DMS79 (cell line): ENCODE measurements at places on chromosomes 13 and 19.
A peak's percentile ranks its signal among the peaks of the same experiment; 100 is the strongest.

GRCh38 chr19:11176466-11177193, 20.7 kb downstream of the KANK2 start:
- no peak for DNase-seq

GRCh38 chr19:14906711-14907110, 20.8 kb upstream of the OR7A17 start:
- DNase-seq: no peak

GRCh38 chr13:113152984-113153809, 5.3 kb upstream of the PROZ start:
- no peak for DNase-seq

DNA sequence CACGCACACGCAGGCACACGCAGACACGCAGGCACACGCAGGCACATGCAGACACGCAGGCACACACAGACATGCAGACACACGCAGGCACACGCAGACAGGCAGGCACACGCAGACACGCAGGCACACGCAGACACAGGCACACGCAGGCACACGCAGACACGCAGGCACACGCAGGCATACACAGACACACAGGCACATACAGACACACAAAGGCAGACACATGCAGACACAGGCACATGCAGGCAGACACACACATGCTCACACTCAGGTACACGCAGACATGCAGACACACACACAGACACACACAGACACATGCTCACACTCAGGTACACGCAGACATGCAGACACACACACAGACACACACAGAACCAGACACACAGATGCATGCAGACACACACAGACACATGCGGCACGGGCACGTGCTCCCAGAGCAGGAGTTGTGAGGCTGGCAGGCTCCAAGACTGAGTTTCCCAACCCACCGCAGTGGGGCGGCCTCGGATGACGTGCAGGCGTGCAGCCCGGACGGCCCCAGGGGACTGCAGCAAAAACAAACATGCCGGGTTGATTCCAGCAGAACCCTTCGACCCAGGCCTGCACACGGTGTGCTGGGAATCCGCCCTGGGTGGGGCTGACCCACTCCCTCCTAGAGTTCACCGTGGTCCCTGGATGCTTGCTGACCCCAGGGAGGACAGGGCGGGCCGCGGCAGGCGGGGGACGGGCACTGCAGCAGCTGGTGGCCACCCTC, 100.0 kb downstream of the GADD45B start:
- DNase-seq: no peak

GRCh38 chr13:40786568-40786996, 2.8 kb upstream of the SLC25A15 start:
- DNase-seq: no peak

DNA sequence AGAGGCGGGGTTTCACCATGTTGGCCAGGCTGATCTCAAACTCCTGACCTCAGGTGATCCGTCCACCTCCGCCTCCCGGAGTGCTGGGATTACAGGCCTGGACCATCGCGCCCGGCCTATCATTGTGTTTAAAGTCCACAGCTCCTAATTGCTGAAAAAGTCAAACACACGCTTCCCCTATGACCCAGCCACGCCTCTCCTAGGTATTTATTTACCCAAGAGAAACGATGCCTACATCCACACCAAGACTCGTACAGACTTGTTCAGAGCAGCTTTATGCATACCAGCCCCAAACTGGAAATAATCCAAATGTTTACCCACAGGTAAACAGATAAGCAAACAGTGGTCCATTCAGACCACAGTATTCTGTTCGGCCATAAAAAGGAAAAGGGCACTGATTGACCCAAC, 15.1 kb downstream of the ZNRF4 start:
- DNase-seq: peak; percentile 15

DNA sequence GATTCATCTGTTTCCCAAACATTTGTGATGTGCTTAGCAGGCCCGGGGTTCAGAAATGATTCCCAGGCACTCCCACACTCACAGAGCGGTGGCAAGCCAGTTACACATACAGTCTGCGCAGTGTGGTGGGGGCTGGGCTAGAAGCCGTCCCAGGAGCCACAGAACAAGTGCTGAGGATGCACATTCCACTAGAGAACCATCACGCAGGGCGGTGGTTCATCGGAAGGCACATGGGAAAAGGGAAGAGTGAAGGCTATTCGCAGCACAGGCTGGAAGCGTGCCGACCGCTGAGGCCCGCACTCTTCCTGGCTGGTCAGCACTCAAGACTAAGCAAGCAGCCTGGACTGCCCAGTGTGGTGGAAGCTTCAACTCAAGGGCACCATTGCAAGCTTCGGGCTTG, 126.3 kb upstream of the SLC7A1 start:
- no peak for DNase-seq

DNA sequence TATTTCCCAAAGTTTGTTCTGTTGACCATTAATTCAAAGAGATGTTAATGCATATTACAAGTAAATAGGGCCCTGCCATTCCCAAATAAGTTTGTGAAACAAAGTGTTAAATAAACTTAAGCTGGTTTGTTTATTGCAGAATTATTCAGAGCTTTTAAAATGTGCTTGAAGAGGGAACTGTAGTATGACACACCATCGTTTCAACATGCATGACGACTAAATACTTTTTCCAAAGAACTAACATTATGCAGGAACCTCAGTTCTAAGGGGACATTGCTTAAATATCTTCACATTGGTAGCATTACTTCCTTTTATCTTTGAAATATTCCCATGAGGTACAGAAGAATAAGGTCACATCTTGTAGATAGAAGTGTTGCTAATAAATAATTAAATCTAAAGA, 14.6 kb downstream of the LHFPL6 start:
- no peak for DNase-seq

GRCh38 chr19:49874503-49875157, 2.5 kb downstream of the AKT1S1 start:
- no peak for DNase-seq

GRCh38 chr19:5261156-5261890, 79.3 kb downstream of the PTPRS start:
- DNase-seq: no peak

GRCh38 chr13:38687246-38688229, 661 bp downstream of the FREM2 start:
- no peak for DNase-seq

DNA sequence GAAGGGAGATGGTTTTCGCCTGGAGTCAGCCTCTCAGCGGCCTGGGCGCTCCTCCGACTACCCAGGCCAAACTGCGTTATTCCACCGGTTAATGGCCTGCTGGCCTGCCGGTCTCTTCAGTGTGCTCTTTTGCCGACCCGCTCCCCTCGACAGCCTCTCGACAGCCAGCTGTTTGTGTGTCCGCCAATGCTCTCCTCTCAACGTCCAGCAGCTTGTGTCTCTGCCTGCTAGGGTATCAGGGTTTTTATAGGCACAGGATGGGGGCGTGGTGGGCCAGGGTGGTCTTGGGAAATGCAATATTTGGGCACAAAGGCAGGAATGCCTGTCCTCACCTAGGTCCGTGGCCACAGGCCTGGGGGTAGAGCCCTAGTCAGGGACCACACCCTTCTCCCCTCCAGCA, 1.5 kb upstream of the ZNF235 start:
- DNase-seq: no peak

DNA sequence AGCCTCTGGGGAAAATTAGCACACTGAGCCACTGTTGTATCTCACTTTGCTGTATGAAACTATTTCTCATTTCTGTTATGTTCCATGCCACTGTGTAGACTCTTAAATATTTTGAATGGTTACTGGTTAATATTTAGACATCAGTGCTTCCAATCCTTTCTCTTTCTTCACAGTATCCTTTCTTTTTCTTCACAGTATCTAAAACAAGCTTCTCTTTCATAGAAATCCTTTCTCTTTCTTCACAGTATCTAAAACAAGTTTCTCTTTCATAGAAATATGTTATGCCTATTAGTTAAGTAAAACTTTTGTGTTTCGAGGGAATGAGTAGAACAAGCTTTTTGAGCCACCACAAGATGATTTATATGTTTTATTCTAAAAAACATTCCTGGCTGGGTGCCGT, 326.8 kb upstream of the KLF12 start:
- no peak for DNase-seq

GRCh38 chr13:94317063-94317491, 162.4 kb downstream of the DCT start:
- peak; percentile 83 for DNase-seq

DNA sequence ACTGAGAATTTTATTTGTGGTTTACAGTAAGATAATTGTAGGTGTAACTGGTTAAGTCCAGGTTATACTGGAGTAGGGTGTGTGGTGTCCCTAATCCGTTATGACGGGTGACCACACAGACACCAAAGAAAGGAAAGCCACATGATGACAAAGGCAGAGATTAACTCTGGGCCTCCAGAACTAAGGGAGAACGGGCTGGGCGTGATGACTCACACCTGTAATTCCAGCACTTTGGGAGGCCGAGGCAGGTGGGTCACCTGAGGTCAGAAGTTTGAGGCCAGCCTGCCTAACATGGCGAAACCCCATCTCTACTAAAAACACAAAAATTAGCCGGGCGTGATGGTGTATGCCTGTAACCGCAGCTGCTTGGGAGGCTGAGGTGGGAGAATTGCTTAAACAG, 10.2 kb upstream of the FUT2 start:
- no peak for DNase-seq

DNA sequence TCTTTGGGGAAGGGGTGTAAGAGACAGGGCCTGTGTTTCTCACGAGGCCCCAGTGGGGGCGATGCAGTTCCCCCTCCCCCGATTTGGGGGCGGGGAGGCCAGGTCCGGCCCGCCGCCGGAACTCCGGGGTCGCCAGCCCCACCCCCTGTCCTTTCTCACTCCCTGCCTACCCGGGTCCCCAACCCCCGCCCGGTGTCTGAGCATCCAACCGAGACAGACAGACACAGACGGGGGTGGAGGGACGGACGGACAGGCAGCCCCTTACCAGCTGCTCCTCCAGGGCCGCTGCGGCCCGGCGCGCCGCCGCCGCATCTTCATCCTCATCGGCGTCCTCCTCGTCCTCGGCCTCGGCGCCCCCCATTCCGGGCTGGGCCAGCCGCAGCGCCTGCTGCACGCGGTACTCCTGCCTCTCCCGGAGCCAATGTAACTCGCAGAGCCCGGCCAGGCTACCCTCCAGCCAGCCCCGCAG, 397 bp downstream of the DACT3 start:
- no peak for DNase-seq

- DNase-seq: no peak
These were observed 78.3 kb downstream of the TSC22D1 start for GRCh38 chr13:44497801-44498200.

GRCh38 chr19:50490991-50491472, 14.4 kb upstream of the GARIN5A start:
- DNase-seq: no peak

DNA sequence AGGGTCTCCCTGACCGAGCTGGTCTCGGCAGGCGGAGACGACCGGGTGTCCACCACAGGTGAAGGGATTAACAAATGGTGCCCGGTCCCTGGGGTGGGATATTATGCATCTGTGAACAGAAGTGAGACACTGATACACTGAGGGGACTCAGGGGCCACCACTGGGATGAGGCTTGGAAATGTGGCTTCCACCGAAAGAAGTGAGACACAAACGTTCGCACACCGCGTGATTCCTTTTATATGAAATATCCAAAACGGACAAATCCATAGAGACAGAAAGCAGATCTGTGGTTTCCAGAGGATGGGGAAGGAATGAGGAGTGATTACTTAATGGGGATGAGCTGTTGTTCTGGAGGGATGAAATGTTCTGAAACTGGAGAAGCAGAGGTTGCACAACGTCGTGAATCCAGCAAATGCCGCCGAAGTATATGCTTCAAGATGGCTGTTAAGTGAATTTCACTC, 47.5 kb downstream of the C13orf46 start:
- DNase-seq: no peak

GRCh38 chr19:33499671-33500506, 21.7 kb downstream of the PEPD start:
- no peak for DNase-seq

GRCh38 chr13:68897331-68897928, 1210.2 kb upstream of the ATXN8OS start:
- DNase-seq: no peak

GRCh38 chr19:32233885-32234284, 111.5 kb upstream of the ZNF507 start:
- DNase-seq: no peak

DNA sequence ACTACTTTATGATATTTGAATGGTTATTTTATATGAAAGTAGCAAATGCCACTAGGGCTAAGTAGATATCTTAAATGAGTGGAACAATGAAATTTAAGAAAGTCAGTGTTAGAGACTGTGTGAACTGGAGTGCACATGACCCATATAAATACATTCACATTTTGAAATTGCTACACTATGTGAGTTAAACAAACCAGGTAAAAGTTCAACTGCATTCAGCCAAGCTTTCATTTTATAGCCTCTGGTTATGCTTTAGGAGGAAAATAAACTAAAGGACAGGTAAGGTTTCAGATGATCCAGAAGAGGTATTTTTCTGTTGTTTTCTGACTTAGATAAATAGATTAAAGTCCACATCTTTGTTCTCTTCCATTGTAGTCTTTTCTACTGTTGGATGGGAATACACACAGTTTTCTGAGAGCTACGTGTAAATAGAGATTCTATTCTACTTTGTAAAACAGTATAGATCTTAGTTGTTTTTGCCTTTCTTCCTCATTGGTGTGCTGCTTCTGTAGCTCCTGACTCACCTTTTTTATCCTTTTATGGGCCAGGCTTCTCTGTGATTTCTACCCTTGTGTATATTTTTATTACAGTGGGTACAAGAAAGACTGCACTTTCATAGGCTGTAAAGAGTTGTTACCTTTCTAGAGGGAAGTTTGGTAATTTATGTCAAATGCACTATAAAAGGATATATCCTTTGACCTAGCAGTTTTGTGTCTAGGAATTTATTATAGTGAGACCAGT, 54.6 kb upstream of the KCTD4 start:
- DNase-seq: no peak

- DNase-seq: no peak
These were observed 92.4 kb upstream of the SIAH3 start for GRCh38 chr13:45943965-45944364.

GRCh38 chr13:70812481-70812880, 704.2 kb upstream of the KLHL1 start:
- no peak for DNase-seq

DNA sequence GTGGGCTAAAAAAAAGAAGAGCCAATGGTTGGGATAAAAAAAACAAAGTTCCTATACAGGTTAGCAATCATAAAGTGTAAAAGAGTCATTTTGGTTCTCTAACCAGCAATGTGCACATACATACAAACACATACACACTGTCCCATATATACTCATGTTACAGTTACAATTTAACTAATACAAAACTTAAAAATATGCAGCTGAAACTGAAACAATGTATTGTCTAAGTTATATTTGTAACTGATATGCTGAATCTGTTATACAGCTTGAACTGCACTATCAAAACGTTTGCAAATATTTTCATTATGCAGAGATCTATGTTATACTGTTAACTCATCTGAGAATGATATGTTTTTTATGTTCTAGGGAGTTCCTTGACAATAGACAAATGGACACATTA, 173.7 kb downstream of the KLF12 start:
- no peak for DNase-seq

GRCh38 chr13:90979059-90979458, 368.4 kb upstream of the MIR17HG start:
- DNase-seq: no peak
